ENCODE measurements at places on chromosomes 13 and 19. TPM values are rescaled to one million over a fixed set of nuclear protein-coding genes. Genes with fewer than 3 reads are reported as not detected.

- no peak for DNase-seq
Observed at GRCh38 chr19:12485571-12485970, 955 bp upstream of the ZNF709 start.

SCN1B gene
- total RNA-seq: 0.83 TPM

SHISA2 gene
- 0.69 TPM for total RNA-seq

- DNase-seq: no peak
Observed at GRCh38 chr13:25630329-25630900, 258.6 kb downstream of the ATP8A2 start.

CABP5 gene
- not detected for total RNA-seq

RDH8 gene
- total RNA-seq: not detected
